Hematopoietic multipotent progenitor cell (in vitro differentiated cells): ENCODE measurements at places on chromosomes 7 and 10.

DNA sequence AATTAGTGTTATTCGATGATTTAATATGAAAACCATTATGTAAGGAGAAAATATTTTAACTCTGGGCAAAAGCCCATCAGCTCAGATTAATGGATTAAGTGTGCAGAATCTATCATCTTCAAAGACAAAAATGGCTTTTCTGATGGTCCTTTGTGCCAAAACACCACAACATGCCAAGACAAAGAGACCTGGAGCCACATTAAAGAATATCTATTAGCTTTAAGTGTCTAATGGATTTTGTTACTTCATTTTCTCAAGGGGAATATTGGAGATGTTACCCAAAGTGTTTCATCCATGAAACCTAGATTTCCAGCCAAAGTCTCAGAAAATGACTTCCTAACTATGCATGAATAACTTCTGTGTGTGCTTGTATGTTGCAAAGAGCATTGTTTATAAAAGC, 57.3 kb downstream of the MKX start:
- DNase-seq, result no peak

DNA sequence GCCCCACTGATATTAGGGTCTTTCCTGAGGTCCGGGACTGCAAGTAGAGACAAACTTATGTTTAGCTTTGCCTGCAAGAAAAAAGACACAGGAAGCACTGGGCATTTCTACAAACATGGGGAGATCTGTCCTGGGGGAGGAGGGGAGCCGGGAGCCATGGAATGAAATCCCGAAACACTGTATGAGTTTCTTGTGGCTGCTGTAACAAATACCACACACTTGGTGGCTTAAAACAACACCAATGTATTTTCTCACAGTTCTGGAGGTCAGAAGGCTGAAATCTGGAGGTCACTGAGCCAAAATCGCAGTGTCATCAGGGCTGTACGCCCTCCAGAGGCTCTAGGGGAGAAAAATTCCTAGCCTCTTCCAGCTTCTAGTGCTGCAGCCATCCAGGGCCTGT, 114.0 kb upstream of the CHST15 start:
- no peak for DNase-seq

- no peak for DNase-seq
Observed at GRCh38 chr7:134200970-134201369, 73.8 kb downstream of the LRGUK start.

DNA sequence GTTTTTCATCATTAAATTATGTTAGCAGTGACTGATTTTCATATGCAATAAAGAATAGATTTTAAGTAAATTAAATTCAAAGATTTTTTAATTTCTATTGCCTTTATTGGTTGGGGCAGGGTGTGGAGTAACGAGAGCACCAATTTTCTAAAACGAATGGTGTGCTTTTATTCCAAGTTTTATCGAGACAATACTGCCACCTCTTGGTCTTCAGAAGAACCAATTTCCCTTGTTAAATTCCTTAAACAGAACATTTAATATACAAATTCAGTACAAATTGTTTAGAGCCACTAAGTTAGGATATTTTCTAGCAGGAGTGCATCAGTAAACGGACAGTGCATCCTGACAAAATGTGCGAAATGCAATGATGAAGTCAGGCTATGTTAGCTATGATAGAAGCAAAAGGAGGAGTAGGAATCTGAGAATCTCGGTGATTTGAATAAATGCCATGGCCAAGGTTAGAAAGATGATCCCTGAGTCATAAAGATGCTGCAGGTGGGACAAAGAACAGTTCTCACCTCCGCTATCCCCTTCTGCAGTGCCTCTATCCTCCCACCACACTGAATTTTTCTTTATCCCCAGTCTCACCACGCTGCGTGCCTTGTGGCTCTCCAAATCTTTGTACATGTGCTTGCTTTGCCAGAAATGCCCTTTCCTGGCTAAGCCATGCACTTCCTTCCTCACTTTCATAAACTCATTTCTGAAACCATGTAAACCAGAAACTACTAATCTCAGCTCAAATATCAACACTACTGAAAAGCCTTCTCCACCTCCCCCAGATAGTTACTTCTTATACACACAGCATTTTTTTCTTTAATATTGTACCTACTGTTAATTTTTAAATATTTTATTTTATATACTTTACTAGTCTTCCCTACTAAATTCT, 31.9 kb upstream of the AGBL3 start:
- DNase-seq, result peak; percentile 63

DNA sequence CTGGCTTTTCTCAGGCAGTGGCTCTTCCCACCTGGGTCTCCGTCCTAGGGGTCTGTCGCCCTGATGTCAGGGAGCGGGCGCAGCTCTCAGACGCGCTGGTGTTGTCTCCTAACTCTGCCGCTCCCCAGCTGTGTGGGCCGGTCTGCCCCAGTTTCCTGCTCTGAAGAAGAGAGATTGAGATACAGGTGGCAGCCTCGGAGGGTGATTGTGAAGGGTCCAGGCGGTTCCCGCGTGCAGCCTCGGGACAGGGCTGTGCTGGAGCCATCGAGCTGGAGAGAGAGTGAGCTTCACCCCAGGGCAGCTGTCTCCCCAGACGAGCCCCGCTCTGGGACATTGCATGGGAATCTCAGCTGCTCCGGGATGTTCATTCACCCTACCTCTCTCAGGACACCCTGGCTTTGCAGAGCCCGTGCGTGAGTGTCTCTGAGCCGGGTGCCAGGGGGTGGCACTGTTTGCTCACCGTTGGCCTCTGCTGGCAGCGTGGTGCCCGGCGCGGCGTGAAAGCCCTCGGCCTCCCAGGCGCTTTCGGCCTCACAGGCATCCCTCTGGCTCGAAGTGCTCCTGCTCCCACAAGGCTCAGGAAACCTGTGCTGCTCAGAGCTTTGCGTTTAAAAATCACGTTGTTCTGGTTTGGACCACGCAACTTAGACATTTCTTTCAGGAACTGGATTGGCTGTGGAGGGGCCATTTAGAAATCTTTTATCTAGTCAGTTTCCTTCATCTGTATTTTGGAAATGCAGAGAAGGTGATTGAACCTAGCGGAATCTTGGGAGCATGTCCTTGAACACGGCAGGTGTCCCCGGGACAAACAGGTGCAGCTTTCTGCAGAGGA, 33.8 kb upstream of the ZFAND2A start:
- no peak for DNase-seq

GRCh38 chr7:34107276-34107675, 201.9 kb downstream of the BMPER start:
- no peak for DNase-seq

DNA sequence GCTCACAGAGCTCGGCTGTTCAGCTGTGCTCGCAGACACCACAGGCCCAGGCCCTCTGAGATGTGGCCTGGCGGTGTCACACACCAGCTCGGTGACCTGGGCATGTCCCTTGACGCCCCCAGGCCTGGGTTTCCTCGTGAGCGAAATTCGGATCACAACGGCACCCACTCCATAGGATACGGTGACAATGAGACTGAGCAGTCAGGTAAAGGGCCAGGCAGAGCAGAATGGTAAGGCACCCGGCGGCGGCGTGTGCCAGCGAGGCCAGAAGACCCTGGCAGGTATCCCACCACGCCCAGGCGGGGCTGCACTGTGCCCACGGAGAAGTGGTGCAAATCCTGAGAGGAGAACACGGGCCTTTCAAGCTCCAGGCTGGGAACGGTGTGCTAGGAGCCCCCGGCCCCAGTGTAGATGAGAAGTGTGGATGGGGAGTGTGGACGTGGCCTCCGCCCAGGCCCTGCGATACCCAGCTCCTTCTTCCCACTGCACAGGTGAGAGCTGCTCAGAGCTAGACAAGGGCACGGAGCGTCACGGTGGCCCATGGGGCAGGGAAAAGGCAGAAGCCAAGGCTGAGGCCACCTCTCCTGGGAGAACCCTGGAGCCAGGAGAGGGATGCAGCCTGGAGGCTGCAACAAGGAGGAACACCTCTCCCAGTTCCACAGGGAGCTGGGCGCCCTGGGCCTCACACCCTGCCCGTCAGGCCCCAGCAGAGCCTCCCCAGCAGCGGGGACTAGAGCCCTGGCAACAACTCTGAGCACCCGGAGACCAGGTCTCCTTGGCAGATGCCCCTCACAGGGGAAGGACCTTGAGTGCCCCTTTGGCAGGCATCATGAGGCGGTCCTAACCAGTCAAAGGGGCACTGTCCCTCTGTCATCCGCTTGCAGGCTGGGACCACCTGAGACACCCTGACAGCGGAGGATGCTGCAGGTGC, 219.1 kb downstream of the MAD1L1 start:
- DNase-seq, result no peak

- DNase-seq, result peak; percentile 20
Observed at GRCh38 chr10:57338823-57339558, 928.7 kb downstream of the IPMK start.

- DNase-seq, result no peak
Observed at GRCh38 chr7:93232673-93233018, 480 bp downstream of the VPS50 start.

DNA sequence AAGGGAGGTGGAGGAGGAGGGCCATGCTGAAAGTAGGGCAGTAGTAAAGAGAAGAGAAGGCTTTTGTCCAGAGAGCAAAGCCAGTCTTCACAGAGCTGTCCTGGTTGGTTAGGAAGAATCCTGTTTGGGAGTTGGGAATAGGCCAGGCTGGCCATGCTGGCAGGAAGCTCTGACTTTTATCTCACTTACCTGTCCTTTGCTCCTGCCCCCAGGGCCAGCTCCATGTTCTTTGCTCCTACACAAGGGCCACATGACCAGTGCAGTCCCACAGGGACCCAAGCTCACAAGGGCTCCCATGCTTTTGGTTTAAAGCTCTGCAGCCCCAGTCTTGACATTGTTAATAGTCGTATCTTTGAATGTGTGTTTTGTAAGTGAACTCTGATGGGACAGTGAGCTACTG, 161.6 kb upstream of the KMT2E start:
- no peak for DNase-seq

GRCh38 chr7:81298951-81299666, 380.3 kb upstream of the SEMA3C start:
- peak; percentile 20 for DNase-seq

GRCh38 chr7:134878746-134879357, 99.4 kb downstream of the CALD1 start:
- no peak for DNase-seq

GRCh38 chr7:29300026-29300480, 105.5 kb downstream of the CHN2 start:
- DNase-seq, result no peak

- DNase-seq, result no peak
Observed at GRCh38 chr7:74020390-74020789, 7.6 kb upstream of the ELN start.

- no peak for DNase-seq
Observed at GRCh38 chr7:147096629-147097028, 980.0 kb downstream of the CNTNAP2 start.

- peak; percentile 76 for DNase-seq
Observed at GRCh38 chr10:12656518-12657142, 307.3 kb downstream of the CAMK1D start.

- DNase-seq, result no peak
Observed at GRCh38 chr10:14779001-14779651, 4.4 kb upstream of the FAM107B start.

DNA sequence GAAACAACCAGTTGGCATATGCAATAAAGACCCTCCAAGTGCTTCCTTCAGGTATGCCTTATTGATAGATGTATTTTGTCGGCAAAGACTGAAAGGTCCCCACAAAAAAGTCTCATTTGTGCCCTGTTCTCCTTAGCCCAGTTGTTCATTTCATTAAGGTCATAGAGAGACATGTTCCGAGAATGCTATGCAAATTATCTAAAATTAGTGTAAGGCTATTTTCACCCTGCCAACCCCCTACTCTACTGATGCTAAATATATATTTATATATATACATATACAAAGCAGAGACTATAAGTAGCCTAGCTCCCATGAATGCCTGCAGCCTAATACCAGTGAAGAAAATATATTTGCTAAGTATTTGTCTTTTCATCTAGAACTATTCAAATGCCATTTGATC, 96.7 kb upstream of the ADO start:
- DNase-seq, result no peak

DNA sequence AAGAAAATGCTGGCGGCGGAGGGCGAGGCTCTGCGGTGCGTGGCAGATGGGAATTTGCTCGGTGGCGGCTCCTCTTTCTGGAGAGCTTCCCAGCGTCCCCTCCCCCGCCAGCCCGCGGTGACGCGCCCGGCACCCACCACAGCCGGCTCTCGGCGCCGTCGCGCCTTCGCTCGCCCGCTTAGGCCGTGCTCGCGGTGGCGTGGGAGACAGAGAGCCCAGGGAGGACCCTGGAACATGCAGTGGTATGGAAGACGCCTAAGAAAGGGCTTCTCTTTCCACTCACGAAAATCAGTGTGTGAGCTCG, 576 bp upstream of the CSGALNACT2 start:
- no peak for DNase-seq

DNA sequence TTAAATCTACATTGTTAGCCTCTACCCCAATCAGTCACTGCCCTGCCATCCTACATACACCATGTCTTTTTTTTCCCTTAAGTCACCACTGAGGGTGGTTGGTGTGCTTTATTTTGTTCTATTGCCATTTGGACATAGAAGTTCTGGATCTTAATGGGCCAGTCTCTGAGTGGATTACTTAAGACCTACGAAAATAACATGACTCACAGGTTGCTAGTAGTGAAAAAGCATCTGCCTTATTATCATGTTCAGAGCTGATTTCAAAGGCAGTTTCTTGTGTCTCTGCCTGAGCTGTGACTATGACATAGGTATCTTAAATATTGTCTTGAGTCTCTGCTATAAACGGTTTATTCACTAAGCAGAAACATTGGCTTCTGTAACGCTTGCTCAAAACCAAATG, 410.8 kb downstream of the MDFIC start:
- no peak for DNase-seq

GRCh38 chr10:121106611-121107010, 255.4 kb downstream of the WDR11 start:
- DNase-seq, result no peak

GRCh38 chr10:14304046-14304445, 26.7 kb downstream of the FRMD4A start:
- DNase-seq, result no peak

DNA sequence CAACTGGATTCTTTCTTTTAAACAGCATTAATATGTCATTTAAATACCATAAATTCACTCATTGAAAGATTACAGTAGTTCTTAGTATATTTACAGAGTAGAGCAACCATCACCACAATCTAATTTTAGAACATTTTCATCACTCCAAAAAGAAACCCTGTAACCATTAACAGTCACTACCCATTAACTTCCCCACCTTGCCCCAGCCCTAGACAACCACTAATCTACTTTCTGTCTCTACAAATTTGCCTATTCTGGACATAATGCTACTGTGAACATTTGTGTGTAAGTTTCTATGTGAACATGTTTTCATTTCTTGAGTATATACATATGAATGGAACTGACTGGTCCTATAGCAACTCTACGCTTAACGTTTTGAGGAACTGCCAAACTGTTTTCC, 42.4 kb downstream of the P4HA1 start:
- DNase-seq, result no peak

GRCh38 chr10:116707981-116708380, 34.4 kb downstream of the HSPA12A start:
- DNase-seq, result no peak
